Right kidney (tissue), 9 donors: ENCODE measurements at places on chromosomes 5 and 9.

GRCh38 chr9:23754551-23754950 lies 71.5 kb downstream of the ELAVL2 start:
- DNase-seq = no peak

- no peak for DNase-seq
These were observed 218.0 kb downstream of the MAN2A1 start for GRCh38 chr5:109907731-109908130.

DNA sequence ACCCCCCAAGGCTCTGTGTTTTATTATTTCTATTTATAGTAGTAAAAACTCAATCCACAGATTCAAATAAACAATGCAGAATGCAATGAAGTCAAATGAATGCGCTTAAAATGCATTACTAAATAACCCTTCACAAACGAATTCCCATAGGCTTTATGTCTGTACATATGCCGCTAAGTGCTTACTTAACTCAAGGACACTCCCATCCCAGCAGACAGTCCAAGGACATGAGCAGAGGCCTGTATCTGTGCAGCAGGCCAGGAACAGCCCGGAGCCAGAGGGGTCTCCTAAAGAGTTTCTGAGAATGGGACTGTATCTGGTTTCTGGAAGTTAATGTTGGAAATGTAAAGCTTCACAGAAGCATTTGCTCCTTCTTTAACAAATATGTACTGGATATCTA lies 59.8 kb downstream of the MARCHF11 start:
- DNase-seq = no peak

DNA sequence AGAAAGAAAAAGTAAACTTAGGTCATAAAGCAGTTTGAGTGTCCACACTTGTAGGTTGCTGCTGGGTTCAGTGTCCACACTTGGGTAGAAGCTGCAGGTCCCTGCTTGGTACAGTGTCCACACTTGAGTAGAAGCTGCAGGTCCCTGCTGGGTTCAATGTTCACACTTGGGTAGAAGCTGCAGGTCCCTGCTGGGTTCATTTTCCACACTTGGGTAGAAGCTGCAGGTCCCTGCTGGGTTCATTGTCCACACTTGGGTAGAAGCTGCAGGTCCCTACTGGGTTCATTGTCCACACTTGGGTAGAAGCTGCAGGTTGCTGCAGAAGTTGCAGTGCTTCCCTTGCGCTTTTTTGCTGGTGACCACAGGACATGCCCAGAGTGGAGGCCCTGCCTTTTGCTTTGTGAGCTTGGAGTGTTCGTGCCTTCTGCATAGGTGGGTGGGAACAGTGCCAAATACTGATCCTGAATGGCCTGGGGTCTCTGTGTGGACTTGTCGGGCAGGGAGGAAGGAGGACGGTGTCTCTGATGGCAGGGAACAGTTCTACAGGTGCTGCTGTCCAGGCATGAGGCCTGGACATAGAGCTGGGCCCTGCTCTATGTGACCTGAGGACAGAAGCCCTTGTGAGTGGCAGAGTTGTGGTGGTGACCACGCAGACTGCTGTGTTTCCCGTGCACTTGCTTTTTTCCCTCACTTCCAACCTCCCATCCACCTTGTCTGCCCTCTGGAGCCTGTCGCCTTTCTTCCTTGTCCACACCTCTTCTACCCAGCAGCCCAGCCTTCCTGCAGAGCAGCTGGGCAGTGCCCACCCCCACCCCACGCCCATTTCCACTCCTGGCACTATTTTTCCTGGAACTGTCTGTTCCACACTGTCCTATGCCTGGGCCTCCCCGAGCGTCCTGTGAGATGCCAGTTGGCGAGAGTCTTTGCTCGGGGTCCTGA lies 120.8 kb downstream of the EHMT1 start:
- DNase-seq = no peak

DNA sequence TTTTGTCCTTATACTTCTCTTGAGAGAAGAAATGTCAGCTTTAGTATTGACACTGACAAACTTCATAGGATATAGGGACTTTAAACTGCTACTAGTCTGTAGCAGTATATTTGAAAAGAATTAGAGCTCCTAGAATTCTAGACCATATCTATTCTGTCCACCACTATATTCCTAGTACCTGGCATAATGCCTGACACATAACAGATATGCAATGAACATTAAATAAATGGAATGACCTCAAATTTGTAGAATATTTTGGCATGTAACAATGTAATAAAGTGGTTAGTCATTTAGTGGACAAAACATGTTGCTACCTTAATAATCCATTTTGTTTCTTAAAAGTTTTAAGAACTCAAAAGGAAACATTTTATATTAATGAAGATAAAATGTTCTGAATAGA lies 57.5 kb downstream of the HOMER1 start:
- DNase-seq = no peak

GRCh38 chr9:75482566-75482965 lies 394.3 kb downstream of the OSTF1 start:
- DNase-seq = no peak

DNA sequence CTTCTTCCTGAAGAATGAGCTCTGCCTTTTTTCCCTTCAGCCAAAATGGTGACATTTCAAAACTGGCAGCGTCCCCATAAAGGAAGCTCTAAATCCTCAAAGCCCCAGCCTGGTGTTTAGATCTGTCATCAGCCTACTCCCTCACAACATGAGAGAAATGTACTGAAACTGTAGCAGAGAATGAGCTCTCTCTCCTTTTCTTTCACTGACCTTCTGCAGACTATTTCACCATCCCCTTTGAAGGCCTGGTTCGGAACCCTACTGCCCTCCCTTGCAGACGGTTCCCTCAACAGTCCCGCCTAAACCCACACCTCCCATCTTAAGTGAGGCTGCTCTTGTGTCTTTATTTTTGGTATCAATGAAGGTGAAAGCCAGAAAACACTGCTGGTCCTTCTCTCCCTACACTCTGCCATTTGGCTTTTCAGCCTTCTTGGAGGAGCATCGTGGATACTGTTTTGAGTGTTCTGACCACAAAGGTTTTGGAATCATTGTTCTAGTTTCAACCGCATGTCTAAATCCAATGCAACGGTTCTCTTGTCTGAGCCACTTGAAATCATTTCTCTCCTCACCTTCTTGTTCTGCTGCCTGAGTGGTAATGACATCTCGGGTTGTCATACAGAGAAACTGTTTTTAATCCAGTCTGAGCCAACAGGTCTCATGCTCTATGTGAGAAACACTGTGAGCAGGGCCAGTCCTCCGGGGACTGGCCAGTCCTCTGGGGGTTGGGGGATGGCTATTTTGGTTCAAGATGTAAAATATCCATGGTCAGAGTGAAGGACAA lies 39.0 kb downstream of the ITK start:
- no peak for DNase-seq

DNA sequence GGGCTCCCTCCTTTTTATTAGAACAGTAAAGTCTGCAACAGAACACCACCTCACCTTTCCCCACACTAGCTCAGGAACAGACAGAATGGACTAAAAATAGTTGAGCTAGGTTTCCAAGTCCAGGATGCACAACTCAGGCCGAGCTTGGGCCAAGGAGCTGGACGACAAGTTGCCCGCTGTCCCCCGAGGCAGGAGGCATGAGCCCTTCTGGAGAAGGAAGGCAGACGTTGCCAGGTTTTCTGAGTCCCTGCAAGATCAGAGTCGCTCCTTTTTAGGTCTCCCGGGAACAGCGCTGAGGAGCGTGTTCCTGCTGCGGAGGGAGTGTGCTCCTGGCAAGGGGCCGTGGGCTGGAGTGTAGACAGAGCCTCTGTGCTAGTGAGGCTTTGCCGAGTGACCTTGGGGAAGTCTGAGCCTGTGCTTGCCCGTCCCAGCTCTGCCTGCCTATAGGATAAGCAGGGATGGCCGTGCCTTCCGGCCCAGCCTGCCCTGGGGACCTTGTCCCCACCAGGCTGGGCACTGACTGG lies 121.6 kb downstream of the WNK2 start:
- no peak for DNase-seq

DNA sequence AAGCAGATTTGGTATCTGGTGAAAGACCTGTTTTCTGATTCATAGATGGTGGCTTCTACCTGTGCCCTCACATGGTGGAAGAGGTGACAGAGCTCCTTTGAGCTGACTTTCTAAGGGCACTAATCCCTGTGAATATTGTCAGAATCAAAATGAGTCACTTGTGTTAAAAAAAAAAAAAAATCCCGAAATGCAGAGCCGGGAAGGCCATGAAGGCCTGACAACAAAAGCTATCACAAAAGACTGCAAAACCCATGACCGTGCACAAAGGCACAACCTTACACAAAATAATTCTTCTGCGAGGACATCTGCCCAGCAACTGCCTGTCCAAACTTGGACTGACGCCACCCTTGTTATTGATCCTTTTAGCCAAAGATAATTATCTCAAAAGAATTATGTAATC lies 19.6 kb upstream of the UBTD2 start:
- DNase-seq = no peak

DNA sequence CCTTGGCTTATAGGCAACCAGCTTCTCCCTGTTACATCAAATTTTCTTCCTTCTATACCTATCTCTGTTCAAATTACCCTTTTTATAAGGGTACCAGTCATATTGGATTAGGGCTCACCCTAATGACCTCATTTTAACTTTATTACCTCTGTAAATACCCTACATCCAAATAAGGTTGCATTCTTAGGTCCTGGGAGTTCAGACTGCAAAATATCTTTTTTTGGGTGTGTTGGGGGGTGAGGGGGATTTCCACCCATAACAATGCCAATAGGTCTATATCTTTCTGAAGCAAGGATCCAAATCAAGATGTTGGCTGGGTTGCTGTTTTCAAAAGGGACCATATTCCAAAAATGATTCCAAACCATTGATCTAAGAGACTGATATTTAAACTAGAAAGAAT lies 141.7 kb downstream of the XRCC4 start:
- DNase-seq = no peak

DNA sequence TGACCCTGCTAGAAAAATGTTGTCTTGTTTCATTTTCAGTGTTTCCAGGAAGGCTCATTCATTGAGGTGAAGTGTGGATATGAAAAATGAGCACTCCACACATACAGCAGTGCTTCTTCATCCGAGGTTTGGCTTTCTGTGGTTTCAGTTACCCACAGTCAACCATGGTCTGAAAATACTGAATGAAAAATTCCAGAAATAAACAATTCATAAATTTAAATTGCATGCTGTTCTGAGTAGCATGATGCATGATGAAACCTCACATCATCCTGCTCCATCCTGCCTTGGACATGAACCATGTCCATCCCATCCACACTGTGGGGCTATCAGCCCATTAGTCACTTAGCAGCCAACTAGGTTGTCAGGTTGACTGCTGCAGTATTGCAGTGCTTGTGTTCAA lies 10.4 kb upstream of the SLC45A2 start:
- no peak for DNase-seq

GRCh38 chr5:129074903-129075302 lies 19.6 kb upstream of the ISOC1 start:
- no peak for DNase-seq

GRCh38 chr5:103587185-103587748 lies 24.7 kb upstream of the NUDT12 start:
- no peak for DNase-seq

GRCh38 chr5:166906991-166907713 lies 1384.3 kb upstream of the WWC1 start:
- DNase-seq = no peak

DNA sequence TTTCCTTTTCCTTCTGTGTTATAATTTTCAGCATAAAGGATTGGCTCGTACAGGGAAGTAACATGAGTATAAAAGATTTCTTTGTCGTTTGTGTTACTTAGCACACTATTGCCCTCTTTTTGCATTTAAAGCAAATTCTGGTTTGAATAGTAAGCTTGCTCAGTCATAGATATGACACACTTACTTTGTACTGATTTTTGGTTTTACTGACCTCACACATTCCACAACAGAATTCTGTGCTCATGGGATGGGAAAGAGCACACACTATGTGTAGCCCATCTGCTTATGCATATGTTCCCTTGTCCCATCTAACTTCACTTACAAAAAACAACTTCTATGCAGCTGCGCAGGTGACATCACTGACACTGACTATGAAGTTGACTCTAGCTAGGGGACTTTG lies 111.9 kb upstream of the MTAP start:
- no peak for DNase-seq

- DNase-seq = no peak
These were observed 253.3 kb downstream of the CTNND2 start for GRCh38 chr5:11650936-11651335.

GRCh38 chr5:25295067-25295466 lies 650.3 kb upstream of the CDH10 start:
- DNase-seq = no peak

DNA sequence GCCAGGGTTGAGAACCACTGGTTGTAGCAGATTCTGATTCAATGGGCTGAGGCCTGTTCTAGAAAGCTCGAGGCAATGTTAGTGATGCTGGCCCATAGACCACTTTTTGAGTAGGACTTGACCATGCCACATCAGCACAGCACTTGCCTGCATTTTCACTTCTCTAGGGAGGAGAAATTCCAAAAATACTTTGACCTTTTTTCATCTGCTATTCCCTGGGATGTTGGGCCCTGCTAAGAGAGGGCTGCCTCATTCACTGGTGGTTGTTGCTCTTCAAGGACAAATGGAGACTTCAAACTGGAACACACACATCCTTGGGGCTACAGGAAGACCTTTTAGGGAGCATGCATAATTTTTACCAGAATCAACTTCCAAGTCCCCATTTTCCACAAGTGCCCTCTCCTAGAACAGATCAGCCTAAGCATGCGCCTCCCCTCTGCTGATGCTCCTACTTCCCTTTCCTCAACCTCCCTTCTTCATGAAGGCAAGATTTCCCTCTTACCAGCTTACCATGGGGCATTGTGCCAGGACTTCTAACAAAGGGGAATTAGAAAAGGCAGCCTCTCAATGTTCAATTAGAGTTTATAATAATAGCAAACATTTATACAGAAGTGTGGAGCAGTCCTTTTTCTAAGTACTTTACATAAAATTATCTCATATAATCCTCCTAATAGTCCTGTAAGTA lies 12.7 kb upstream of the TGFBI start:
- DNase-seq = no peak

DNA sequence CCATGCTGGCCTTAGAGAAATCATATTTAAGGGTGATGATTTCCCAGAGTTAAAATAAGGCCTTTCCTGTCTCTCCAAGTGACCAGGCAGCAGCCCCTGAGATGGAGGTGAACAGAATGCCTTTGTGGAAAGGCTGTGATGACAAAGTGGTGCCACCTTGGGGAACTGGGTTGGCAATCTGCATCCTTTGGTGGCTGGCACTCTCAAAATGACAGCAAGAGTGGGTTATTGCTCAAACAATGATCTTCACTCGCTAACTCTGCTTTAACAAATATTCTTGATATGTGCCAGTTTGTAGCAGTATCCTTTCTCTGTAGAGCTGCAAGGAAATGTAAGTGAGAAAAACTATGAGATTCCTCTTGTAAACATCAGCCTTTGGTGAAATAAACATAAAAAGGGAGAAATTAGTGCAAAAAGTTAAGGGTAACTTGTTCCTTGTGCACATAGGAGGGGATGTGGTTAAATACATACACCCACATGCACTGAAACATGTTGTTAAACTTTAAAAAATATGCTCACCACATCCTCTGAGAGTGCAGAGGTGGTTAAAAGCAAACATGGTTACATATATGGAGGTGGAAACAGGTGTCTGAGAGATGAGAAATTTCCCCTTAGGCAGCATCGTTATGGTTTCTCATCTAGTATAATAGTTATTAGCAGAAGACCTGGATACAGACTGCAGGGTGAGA lies 373.4 kb upstream of the CTNND2 start:
- DNase-seq = no peak
